ENCODE measurements at places on chromosomes 11 and 22. TPM values are rescaled to one million over a fixed set of nuclear protein-coding genes. Genes with fewer than 3 reads are reported as not detected.

DNA sequence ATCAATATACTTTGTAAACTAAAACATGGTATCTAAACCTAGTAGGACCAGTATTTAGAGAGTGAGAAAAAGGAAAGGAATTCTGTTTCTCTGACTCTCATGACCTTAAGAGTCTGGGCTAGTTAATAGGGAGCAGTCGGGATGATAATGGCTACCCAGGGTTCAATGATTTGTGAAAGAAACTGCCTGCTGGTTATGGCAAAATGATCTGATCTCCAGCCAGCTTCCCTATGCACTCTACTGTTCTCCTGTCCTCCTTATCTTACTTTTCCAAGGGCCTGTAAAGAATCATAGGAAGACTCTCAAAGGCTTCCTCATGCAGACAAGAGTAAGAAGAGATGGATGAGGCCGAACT, 193.1 kb upstream of the PITPNB start:
- H3K4me3 ChIP-seq, result no peak overlapping the region
- no peak for DNase-seq
- H3K27ac ChIP-seq, result no peak overlapping the region
- H3K4me1 ChIP-seq, result no peaks in the 10 kb centered on the region
- H3K36me3 ChIP-seq, result no peaks in the 10 kb centered on the region

DNA sequence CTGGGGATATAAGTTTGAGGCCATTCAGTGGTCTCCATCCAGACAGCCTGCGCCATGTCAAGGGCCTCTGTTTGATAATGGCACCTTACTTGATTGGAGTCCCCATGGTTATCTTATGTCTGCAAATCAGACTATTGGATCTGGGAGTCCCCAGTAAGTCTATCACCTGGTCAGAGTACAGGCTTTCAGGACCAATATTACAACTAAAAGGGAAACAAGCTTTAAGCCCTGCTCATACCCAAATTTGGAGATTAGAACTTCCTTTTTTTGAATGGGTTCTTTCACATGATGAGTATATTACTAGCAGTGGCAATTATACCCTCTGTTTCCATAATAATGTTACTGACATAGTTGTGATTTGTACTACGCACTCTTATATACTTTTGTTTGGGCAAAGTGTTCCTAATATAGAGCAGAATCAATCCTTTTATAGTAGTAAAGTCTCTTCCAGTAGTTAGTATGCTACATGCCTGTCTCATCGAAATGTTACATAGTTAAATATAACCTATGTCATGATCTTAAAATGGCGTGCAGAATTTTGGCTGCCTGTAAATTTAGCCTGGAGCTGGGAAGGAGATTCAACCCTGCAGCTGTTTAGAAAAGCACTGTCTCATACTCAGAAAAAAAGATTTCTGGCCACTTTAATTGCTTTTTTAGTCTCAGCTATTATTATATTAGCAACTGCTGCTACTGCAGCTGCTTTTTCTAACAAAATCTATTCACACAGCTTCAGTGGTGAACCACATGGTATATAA, 4.9 kb downstream of the MS4A15 start:
- peaks cover 55% of the 10 kb centered on the region for H3K4me1 ChIP-seq
- no peak for DNase-seq
- no peaks in the 10 kb centered on the region for H3K36me3 ChIP-seq

- DNase-seq, result no peak
- no peaks in the 10 kb centered on the region for H3K36me3 ChIP-seq
- H3K27ac ChIP-seq, result no peak overlapping the region
- H3K4me3 ChIP-seq, result no peak overlapping the region
Measured at GRCh38 chr11:82701847-82702520, 31.7 kb downstream of the FAM181B start.

CTSF gene
- 2.0 TPM for total RNA-seq

CCDC134 gene
- total RNA-seq, result 9.2 TPM

PRODH gene
- total RNA-seq, result not detected

VSIG10L2 gene
- not detected for total RNA-seq

All from activated B cell treated with CpG ODN at 0.5 μM for 24 hours (primary cell).